ENCODE measurements at places on chromosomes 13 and 19. TPM values are rescaled to one million over a fixed set of nuclear protein-coding genes. Genes with fewer than 3 reads are reported as not detected.

CLASRP gene
- 103 TPM for total RNA-seq

CNN1 gene
- not detected for total RNA-seq

CYP2B6 gene
- not detected for total RNA-seq

ZNF71 gene
- total RNA-seq = 4.4 TPM

- DNase-seq = peak; percentile 55
Observed at GRCh38 chr13:53200498-53201453, 172.2 kb downstream of the OLFM4 start.

DNA sequence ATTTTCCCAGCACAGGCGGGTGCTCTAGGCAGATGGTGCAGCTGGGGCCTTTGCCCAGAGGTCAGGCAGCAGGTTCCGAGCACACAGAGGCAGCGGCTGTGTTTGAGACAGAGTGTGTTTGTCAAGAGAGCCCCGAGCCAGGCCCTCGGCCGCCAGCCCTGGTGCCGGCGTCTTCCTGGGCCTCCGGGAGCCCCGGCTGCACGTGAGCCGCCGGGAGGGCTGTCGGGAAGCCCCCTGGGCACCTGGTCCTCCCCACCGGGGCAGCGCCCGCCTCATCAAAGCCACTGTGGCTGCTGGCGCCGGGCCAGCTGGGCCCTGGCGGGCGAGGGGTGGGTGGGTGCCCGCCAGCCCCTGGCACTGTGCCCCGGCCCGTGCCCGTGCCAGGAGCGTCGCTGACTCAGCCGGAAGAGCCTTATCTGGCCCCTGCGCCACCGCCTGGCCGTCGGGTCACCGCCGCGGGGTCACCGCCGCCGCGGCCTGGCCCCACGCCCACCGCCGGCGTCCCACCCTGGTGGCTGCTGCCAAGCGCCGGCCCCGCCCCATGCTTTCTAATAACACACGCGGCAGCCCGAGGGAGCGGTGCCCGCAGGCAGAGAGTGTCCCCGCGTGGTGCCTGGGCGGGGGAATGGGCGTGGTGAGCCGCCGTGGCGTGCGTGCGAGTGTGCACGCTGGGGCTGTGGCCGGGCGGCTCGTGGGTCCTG lies 14.9 kb downstream of the ARID3A start:
- DNase-seq = peak; percentile 77

DNA sequence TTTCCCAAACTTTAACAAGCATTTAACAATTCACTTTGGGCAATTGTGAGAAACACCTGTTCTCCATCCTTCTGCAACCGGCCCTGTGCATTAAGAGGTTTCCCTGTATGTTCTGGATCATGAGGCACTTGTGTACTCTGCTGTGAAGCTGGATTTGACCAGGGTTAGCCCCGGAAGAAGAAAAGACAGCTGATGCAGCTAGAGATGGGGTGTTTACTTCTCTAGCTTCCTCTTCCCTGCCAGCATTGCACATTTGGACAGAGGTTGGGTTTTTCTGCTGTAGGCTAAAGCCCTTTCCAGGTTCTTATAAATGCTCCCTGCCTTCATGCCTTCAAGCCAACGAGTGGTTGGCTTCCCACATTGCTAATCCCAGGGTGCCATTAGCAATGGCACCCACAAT lies 20.9 kb downstream of the MBD3L2B start:
- DNase-seq = no peak

GRCh38 chr13:24124789-24125476 lies 35.6 kb upstream of the SPATA13 start:
- DNase-seq = no peak

RETN gene
- not detected for total RNA-seq

DNA sequence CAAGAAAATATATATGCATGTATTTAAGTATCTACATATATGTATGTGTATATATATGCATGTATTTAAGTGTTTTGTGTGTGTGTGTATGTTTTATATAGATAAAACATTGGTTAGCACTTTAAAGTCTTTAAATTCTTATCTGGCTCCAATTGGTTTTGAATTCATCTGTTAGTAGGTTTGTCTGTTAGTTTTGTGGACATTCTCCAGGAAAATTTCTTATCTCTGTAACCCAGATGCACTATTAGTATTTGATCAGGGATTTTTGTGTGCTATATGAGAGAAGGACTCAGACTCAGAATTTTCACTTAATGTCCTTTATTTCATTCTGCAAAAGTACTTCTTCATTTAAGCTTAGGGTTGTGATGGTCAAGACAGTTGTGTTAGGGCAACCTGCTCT lies 103.1 kb downstream of the ITGBL1 start:
- DNase-seq = no peak

- peak; percentile 45 for DNase-seq
Observed at GRCh38 chr19:43664018-43664417, 6.0 kb downstream of the PLAUR start.

ZNF761 gene
- 11.4 TPM for total RNA-seq

- DNase-seq = no peak
Observed at GRCh38 chr19:53945441-53945840, 17.3 kb upstream of the CACNG8 start.

GRCh38 chr13:51096131-51096530 lies 14.9 kb downstream of the C13orf42 start:
- no peak for DNase-seq
